ENCODE measurements at places on chromosomes 3 and 15. TPM values are rescaled to one million over a fixed set of nuclear protein-coding genes. Genes with fewer than 3 reads are reported as not detected.

GRCh38 chr15:74954515-74954914 lies 2.1 kb downstream of the RPP25 start:
- H3K27me3 ChIP-seq = no peaks in the 10 kb centered on the region
- peaks cover 48% of the 10 kb centered on the region for H3K4me1 ChIP-seq
- no peak overlapping the region for H3K27ac ChIP-seq
- no peaks in the 10 kb centered on the region for H3K36me3 ChIP-seq
- peak overlapping the region; percentile 83 for H3K4me3 ChIP-seq

GRCh38 chr15:84582583-84583157 lies 18.1 kb upstream of the ZSCAN2 start:
- H3K27ac ChIP-seq = no peak overlapping the region
- H3K27me3 ChIP-seq = peaks cover 22% of the 10 kb centered on the region
- DNase-seq = no peak
- H3K4me3 ChIP-seq = no peak overlapping the region
- H3K36me3 ChIP-seq = no peaks in the 10 kb centered on the region

Gene SLC28A1
- not detected for total RNA-seq

Gene C3orf85
- not detected for total RNA-seq

Gene RLBP1
- not detected for total RNA-seq

DNA sequence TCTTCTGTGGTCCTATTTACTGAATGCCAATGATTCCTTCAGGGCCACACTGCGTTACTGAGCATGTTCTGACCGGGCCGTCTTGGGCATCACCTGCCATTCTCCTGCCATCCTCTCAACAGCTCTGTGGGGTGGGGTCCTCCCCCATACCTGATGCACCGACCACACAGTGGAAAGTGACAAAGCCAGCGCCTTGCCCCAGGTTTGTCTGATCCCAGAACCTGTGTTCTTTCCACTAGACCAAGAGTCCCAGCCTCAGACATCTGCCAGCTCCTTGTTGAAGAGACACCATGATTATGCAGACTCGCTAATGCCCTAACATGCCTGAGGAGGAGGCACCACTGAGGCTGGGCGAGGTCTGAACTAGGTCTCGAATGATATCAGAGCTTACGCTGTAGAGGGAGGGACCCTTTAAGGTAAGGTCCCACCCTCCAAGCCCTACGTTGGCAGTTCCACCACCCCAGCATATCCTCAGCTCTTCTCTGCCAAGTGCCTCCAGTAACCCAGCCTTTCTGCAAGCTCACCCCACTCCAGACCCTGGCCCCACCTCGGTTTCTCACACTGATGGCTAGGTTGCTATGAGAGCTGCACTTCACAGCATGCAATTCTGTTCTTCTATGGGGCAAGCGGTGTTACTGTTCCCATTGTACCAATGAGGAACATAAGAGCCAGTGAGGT lies 29.8 kb upstream of the PLXNA1 start:
- no peak overlapping the region for H3K27ac ChIP-seq
- no peaks in the 10 kb centered on the region for H3K27me3 ChIP-seq
- DNase-seq = no peak
- H3K4me3 ChIP-seq = no peak overlapping the region

DNA sequence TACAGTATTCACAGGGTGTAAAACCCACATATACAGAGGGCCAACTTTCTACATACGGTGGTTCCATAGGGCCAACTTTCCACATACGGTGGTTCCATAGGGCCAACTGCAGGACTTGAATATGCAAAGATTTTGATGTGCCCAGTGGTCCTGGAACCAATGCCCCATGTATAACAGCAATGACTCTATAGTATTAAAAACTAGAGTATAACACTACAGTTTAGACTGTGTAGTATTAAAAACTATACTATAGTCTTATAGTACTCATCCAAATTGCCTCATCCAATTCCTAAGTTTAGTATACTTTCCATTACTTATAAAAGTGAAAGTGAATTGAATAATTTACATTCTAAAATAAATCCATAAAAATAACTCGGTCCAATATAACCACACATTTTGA lies 75.9 kb downstream of the GSK3B start:
- H3K27me3 ChIP-seq = no peaks in the 10 kb centered on the region
- H3K27ac ChIP-seq = no peak overlapping the region
- no peaks in the 10 kb centered on the region for H3K36me3 ChIP-seq
- H3K4me3 ChIP-seq = no peak overlapping the region
- peaks cover 45% of the 10 kb centered on the region for H3K4me1 ChIP-seq

- H3K4me3 ChIP-seq = no peak overlapping the region
- peaks cover 5% of the 10 kb centered on the region for H3K36me3 ChIP-seq
- peaks cover 36% of the 10 kb centered on the region for H3K4me1 ChIP-seq
- no peaks in the 10 kb centered on the region for H3K27me3 ChIP-seq
- peak overlapping the region; percentile 84 for H3K27ac ChIP-seq
These were observed 25.3 kb upstream of the TM4SF4 start for GRCh38 chr3:149449182-149449581.

GRCh38 chr3:165159760-165160421 lies 36.3 kb downstream of the SLITRK3 start:
- H3K27me3 ChIP-seq = peaks cover 6% of the 10 kb centered on the region
- H3K4me1 ChIP-seq = no peaks in the 10 kb centered on the region
- no peak overlapping the region for H3K27ac ChIP-seq
- no peak for DNase-seq
- H3K36me3 ChIP-seq = no peaks in the 10 kb centered on the region

Gene PIK3CA
- 48.1 TPM for total RNA-seq

GRCh38 chr15:93664213-93664956 lies 567.0 kb upstream of the MCTP2 start:
- DNase-seq = no peak
- no peak overlapping the region for H3K4me3 ChIP-seq
- no peaks in the 10 kb centered on the region for H3K36me3 ChIP-seq
- no peak overlapping the region for H3K27ac ChIP-seq

Gene CP
- total RNA-seq = 0.32 TPM

DNA sequence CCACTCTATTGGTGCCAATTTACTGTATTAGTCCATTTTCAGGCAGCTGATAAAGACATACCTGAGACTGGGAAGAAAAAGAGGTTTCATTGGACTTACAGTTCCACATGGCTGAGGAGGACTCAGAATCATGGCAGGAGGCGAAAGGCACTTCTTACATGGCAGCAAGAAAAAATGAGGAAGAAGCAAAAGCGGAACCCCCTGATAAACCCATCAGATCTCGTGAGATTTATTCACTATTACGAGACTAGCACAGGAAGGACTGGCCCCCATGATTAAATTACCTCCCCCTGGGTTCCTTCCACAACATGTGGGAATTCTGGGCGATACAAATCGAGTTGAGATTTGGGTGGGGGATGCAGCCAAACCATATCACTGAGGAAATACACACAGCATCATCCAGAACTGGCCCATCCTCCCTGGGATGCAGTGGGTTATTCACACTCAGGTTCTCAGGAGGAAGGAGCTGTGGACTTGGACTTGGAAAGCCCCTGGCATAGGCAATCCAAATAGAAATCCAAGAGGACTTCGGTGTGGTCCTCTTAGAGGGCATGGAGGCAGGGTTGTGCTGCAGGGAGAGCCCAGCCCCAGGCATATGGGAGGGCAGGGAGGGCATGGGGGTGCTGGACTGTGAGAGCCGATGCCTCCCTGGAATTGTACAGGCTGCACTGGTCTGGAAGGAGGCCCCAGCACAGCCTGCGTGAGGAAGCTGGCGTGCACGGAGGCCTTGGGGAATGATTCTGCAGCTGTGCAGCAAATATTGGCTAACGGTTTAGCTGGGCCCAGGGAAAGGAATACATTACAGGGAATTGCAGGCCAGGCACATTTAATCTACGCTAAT lies 62.9 kb downstream of the EFCAB12 start:
- DNase-seq = no peak
- H3K27ac ChIP-seq = no peak overlapping the region
- peaks cover 6% of the 10 kb centered on the region for H3K27me3 ChIP-seq
- no peak overlapping the region for H3K4me3 ChIP-seq
- no peaks in the 10 kb centered on the region for H3K36me3 ChIP-seq
- H3K4me1 ChIP-seq = no peaks in the 10 kb centered on the region

Gene ZPLD1
- total RNA-seq = not detected

Gene PTH1R
- 12.9 TPM for total RNA-seq

Gene SLC9C1
- not detected for total RNA-seq

DNA sequence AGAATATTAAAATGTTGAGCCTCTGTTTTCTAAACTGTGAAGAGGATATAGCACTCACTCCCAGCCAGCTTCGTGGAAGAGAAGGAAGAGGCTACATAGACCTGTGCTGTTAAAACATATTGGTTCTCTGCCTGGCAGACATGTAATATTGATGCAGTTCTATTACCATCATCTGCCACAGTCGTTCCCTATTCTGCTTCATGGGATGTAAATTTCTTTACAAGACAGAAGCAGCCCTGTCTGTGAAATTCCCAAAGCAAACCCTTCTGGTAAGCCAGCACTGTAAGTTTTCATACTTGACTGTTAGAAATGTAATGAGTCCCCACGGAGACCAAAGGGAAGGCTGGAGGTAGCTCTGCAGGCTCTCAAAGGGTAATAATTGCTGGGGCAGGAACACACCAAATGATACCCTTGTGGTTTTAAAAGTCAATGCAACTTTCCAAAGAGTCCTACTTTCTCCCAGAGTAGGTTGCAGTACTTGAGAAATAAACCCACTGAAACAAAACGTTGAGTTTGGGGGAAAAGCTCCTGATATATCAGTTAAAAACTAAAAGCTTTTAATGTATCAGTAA lies 129.9 kb upstream of the HES1 start:
- peaks cover 40% of the 10 kb centered on the region for H3K27me3 ChIP-seq
- H3K4me3 ChIP-seq = no peak overlapping the region
- no peak overlapping the region for H3K27ac ChIP-seq
- peaks cover 24% of the 10 kb centered on the region for H3K4me1 ChIP-seq
- no peak for DNase-seq

DNA sequence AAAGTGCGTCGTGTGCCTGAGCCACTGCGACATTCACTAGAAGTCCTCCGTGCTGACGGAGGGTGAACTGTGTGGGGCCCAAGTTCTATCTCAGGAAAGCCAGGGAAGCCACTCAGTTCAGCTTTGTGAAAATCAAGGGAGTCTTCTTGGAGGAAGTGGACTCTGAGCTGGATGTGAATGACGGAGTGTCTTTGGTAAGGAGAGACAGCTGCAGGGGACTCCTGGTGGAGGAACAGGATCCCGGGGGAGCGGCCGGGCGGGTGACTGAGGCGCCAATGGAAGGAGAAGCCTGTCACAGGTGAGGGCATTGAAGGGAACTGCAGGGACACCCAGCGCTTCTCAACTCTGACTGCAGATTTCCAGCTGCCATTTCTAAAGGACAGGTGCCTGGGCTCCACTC lies 75.6 kb downstream of the APBA2 start:
- no peaks in the 10 kb centered on the region for H3K27me3 ChIP-seq
- H3K36me3 ChIP-seq = no peaks in the 10 kb centered on the region
- no peak overlapping the region for H3K4me3 ChIP-seq
- peaks cover 2% of the 10 kb centered on the region for H3K4me1 ChIP-seq

Gene CTXN2
- not detected for total RNA-seq

Gene LSAMP
- total RNA-seq = 4.4 TPM

GRCh38 chr15:100001405-100001804 lies 268.2 kb upstream of the LYSMD4 start:
- H3K4me3 ChIP-seq = no peak overlapping the region
- no peak for DNase-seq
- H3K27ac ChIP-seq = no peak overlapping the region
- no peaks in the 10 kb centered on the region for H3K36me3 ChIP-seq

Gene CLDN16
- total RNA-seq = not detected

Gene B2M
- total RNA-seq = 1,733 TPM

Gene PDZRN3
- 34.1 TPM for total RNA-seq

- H3K36me3 ChIP-seq = no peaks in the 10 kb centered on the region
- H3K27me3 ChIP-seq = no peaks in the 10 kb centered on the region
- H3K4me1 ChIP-seq = peaks cover 52% of the 10 kb centered on the region
- no peak for DNase-seq
These were observed 6.2 kb upstream of the SLC6A6 start for GRCh38 chr3:14396031-14396692.

DNA sequence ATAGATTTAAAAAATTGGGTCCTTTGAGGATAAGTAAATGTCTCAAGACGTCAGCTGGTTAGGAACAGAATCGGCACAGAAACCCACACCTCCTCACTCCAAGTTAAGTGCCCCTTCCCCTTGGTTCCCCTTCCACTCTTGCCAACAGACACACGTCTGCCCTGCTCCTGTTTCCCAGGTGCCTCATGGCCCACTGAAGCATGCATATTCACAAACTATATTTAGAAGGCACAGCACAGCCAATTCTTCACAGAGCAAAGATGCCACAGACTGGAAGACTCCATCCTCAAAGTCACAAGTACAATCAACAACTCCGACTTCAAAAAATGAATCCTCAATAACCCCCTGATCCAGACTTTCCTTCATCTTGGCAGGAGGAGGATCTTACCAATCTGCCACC lies 295.4 kb upstream of the NR2F2 start:
- peaks cover 33% of the 10 kb centered on the region for H3K4me1 ChIP-seq
- H3K27ac ChIP-seq = no peak overlapping the region
- no peaks in the 10 kb centered on the region for H3K36me3 ChIP-seq
- DNase-seq = no peak
- no peak overlapping the region for H3K4me3 ChIP-seq

- H3K4me3 ChIP-seq = no peak overlapping the region
- DNase-seq = no peak
- peaks cover 7% of the 10 kb centered on the region for H3K27me3 ChIP-seq
- no peaks in the 10 kb centered on the region for H3K4me1 ChIP-seq
These were observed 37.5 kb downstream of the SERPINI1 start for GRCh38 chr3:167772992-167773391.

DNA sequence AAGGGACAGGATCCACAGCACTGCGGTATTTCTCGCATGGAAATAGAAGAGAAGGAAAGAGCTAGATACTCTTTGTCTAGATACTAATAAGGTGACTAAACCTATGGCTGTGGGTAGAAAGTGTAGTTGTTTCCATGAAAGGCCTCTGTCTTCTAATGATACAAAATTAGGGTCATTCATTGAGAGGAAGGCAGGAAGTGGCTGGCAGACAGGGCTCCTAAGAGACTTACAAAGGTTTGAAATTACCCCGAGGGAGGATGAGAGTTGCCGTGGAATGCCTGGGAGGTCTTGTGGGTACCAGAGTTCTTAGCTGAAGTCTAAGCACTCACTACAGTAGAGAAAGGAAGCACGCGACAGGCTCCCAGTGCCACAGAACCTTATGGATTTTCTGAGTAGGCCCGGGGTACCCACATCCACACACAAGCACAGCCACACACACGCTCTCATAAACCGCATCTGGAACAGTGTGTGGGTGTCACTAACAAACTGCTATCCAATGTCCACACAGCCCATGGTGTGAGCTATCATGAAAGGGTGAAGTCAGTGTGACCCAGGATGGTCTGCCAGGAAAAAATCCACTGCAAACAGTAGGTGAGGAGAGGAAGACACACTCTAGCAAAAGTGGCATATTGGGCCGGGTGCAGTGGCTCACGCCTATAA lies 221.4 kb downstream of the FAM43A start:
- peaks cover 21% of the 10 kb centered on the region for H3K27me3 ChIP-seq
- no peak overlapping the region for H3K27ac ChIP-seq
- peaks cover 6% of the 10 kb centered on the region for H3K4me1 ChIP-seq
- H3K36me3 ChIP-seq = peaks cover 3% of the 10 kb centered on the region

GRCh38 chr3:61526308-61526707 lies 35.1 kb upstream of the PTPRG start:
- no peaks in the 10 kb centered on the region for H3K4me1 ChIP-seq
- DNase-seq = no peak
- H3K27ac ChIP-seq = no peak overlapping the region
- H3K27me3 ChIP-seq = peaks cover 33% of the 10 kb centered on the region
- H3K36me3 ChIP-seq = no peaks in the 10 kb centered on the region
- no peak overlapping the region for H3K4me3 ChIP-seq

- H3K4me1 ChIP-seq = peaks cover 97% of the 10 kb centered on the region
- H3K36me3 ChIP-seq = peaks cover 55% of the 10 kb centered on the region
These were observed 22.5 kb downstream of the ANXA2 start for GRCh38 chr15:60375306-60375705.
